Cortex of kidney (tissue), 1 donor: ENCODE measurements at places on chromosomes 2 and 18.

- DNase-seq = no peak
Measured at GRCh38 chr2:54638103-54638502, 85.4 kb upstream of the EML6 start.

GRCh38 chr2:1893856-1894255 is 149.5 kb upstream of the PXDN start:
- DNase-seq = no peak

GRCh38 chr2:9364373-9364772 is 59.0 kb downstream of the ITGB1BP1 start:
- no peak for DNase-seq

GRCh38 chr2:85114586-85115330 is 18.4 kb upstream of the TCF7L1 start:
- no peak for DNase-seq

- no peak for DNase-seq
Measured at GRCh38 chr2:118974103-118974993, 32.4 kb downstream of the MARCO start.

- no peak for DNase-seq
Measured at GRCh38 chr2:27009716-27010115, 23.0 kb upstream of the TMEM214 start.

DNA sequence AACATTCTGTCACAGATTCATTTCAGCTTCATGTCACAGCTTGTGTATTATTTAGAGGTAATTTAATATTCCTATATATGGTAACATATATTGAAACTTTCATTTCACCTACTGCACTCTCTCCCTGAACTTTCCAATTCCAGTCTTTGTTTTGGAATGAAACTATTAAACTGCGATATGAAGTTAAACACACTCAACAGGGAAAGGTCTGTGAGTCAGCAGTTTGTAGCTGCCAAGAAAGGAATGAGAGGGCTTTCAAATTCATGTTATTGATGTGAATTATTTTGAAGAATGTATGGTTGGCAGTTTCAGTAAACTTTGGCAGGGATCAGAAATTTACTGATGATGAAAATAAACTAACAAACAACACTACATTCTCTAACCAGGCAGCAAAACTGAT is 148.3 kb downstream of the HNMT start:
- DNase-seq = no peak

GRCh38 chr2:135586148-135586547 is 54.9 kb downstream of the R3HDM1 start:
- DNase-seq = no peak

GRCh38 chr2:70123051-70123828 is 36.0 kb downstream of the PCBP1 start:
- DNase-seq = no peak

DNA sequence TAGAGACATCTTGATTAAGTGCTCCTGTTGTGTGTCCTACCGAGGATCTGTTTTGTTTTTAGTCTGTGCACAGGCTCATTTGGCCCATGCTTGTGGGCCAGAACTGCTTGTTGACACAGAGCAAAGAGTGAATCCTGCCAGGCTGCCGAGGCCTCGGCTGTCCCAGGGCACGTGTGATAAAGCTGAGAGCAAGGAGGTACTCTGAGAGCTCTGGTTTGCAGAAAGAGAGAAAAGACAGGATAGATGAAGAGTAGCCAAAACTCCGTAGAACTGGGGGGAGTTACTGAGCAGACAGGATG is 175.1 kb downstream of the FAM210A start:
- DNase-seq = no peak

DNA sequence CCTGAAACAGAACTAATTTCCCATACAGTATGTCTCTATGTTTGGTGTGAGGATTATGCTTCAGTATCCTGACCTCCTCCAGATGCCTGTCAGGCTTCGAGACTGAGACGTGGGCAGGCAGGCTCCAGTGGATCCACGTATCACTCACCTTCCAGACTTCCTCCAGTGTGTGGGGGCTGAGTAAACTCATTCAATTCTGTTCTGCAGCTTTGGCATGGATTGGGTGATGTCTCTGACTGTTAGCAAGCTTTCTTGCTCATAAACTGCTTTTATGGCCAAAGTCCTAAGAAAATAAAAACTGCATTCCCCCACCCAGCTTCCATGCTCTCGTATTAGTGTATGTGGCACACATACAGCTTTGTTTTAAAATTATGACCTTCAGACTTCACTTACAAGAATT is 53.6 kb downstream of the CCDC93 start:
- DNase-seq = no peak

GRCh38 chr2:196712867-196713266 is 73.4 kb downstream of the CCDC150 start:
- DNase-seq = no peak

DNA sequence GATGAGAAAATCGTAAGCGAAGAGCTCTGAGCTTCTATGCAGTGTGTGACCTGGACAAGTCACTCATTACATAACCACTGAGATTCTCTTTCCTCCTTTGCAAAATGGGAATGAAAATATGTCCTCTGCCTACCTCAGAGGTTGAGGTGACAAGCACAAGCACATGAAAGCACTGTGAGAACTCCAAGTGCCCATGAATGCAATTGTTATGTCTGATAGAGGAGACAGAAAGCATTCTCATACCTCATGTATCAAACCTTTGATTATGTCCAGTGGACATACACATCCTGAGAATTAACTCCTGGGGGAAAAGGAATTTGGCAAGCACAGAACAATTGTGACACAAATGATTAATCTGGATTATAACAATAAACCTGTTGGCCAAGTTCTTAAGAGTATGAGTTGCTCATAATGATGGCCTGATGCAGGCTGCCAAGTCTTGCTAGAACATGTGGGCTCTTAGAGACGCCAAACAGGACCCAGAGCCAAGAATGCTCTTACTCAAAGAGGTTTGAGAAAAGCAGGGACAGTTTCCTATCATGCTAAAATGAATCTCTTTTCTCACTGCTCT is 8.5 kb upstream of the RMDN2 start:
- no peak for DNase-seq

DNA sequence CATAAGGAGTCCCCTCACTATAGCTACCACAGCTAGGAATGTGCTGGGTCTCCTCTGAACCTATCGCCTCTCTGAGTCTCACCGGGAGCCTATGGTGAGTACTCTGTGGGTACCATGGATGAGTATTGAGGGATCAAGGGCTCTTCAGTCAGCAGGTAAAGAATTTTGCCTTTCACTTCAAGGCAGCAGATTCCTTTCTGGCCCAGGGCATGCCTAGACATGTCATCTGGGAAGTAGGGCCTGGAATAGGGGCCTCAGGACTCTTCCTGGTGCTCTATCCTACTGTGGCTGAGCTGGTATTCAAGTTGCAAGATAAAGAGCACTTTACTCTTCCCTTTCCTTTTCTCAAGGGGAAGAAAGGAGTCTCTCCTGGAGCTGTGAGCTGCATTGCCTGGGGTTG is 85.6 kb upstream of the LHCGR start:
- DNase-seq = no peak

GRCh38 chr18:45373286-45373880 is 241.9 kb upstream of the SLC14A2 start:
- DNase-seq = no peak

DNA sequence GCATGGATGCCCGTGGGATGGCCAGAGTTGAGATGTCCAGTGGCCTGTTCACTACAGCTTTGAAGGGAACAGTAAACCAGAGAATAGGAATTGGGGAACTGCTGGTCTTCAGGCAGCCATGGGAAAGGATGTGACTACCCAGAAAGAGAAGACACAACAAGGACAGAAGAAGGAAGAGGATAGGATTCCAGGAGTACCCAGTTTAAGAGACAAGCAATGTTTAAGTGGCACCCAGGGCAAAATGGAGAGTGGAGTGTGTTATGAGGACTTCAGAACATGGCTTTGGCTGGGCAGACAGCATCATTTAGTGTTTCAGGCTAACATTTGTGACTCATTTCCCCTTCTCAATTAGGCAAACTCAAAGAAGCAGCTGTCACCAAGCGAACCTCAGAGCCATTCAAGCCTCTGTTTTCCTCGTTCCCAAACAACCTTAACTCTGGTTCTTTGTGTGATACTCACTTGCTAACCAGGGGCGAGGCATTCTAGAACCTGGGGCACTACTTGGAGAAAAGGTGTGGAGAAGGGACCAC is 4.0 kb upstream of the FAM124B start:
- DNase-seq = no peak

DNA sequence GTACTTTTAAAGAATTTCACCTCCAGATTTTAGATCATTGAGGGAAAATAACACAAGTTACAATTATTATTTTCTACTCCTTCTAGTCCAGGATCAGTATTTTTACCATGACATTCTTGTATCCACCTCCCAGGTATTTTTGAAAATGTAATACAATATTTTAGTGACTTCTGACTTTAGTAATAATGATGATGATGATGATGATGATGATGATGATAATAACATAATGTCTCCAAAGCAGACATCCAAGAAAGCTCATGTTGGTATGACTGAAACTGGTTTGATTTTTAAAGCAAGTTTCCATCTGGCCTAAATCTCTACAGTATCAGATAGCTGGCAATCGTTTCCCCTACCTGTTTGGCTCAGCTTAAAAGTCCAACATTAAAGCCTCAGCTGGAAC is 140.0 kb upstream of the GULP1 start:
- no peak for DNase-seq

GRCh38 chr2:232875256-232876121 is 5.4 kb downstream of the SNORC start:
- no peak for DNase-seq

DNA sequence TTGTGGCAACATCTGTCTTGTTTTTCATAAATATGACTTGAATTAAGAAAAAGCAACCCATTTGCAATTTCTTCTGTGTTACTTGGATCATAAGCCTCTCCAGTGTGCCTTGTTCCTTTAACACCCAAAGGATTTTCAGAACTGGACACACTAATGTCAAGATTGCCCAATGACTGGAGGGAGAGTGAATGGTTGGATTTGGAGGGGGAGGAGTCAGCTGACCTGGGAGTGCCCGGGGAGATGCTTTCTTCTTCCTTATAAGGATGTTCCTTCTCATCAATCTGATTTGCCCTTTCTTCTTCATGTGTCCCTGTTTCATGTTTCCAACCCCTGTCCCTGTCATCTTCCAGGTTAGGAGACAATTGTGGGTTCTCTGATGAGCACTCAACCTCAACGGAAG is 48.8 kb downstream of the ALPK2 start:
- DNase-seq = no peak

DNA sequence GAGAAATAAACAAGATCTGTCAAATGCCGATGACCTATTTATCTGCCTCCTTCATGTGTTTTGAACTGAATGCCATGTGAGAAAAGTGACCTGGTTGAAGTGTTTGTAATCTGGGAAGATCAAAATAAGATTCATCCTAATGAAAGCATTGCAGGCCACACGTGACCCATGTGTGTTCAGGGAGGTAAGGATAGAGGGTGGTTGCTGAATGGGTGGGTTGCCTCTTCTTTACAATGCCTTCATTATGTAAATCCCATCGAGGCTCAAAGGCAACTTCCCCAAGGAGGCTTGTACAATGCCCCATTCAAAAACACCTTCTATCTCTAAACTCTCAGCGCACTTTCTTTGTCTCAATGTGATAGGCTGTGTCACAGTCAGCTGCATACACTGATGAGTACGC is 273.1 kb downstream of the LRATD1 start:
- no peak for DNase-seq

DNA sequence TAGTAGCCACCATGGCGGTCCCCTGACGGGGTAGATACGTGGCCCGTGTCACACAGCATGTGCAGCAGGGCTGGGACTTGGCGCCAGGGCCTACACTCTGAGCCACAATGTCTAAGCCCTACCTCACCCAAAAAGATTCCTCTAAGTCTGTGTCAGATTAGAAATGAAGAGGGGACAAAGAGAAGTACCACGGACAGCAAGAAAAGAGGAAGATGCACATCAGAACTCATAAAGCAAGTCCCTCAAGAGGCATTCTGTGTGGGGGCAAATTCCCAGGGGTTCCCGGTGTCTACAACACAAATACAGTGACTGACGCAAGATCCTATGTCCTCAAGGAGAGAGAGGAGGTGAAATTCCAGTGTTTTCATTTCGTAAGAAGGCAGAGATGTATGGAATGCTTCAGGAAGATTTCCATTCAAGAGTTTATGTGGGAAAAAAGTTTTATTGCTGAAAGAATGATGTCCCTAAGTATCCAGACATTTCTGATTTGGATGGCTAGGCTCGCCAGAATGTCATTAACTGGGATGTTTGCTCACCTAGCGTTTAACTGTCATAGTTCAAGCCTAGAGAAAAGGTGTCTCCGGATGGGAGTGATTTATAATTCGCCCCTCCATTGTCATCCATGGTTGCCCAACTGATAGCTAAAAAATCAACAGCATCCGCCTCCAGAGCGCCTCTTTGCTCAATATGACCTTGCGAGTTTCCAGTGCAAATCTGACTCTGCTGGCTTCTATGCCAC is 75.6 kb upstream of the CHMP1B start:
- DNase-seq = no peak

DNA sequence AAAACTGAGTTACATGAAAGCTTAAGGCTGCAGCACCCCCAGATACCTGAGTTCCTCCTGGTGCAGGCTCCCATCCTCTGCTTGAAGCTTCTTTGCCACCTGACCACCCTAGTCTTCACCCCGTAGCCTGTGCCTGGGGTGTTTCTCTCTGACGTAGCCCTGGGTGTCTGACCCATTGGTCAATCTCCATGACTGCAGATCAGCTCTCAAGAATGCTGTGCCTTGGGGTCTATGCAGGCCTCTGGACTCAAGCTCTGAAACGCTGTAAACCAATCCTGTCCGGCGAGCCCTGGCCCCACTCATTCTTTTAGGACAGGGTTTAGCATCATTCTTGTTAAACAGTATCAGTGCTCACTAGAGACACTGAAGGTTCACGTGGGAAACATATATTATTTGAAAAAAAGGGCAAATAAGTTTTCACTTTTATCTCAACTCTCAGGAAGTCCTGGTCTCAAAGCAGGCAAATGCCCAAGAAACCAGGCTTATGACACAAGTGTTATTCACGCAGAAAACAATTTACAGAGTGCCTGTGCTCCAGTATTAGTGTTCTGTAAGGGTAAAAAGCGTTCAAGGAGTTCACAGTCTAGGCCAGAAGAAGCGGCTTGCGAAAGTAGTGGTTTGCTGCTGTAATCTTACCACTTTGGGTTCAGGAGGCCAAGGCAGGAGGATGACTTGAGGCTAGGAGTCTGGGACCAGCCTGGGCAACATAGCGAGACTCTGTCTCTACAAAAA is 22.8 kb upstream of the PPP4R1 start:
- DNase-seq = no peak

- DNase-seq = no peak
Measured at GRCh38 chr2:39728941-39729351, 50.1 kb downstream of the THUMPD2 start.

DNA sequence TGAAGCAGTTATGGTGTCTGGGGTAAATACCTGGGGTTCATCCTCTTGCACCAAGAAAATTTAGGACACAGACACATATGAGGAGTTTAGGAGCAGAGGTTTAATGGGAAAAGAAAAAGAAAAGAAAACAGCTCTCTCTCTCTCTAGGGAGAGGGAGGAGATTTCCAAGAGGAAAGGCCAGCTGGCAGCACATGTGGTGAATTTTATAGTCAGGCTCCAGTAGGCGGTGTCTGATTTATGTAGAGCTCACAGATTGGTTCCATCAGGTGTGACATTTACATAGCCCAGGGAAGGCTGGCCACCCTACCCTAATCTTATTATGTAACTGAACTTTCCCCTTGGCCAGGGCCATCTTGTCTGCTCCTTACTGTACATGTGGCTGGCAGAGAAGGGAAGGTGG is 297.5 kb upstream of the RGPD4 start:
- DNase-seq = no peak

- no peak for DNase-seq
Measured at GRCh38 chr18:3870914-3871313, 420.9 kb downstream of the TGIF1 start.

GRCh38 chr2:48529676-48530032 is 300 bp upstream of the STON1 start:
- no peak for DNase-seq
